MCF 10A (cell line): ENCODE measurements at places on chromosomes 3 and 15.

DNA sequence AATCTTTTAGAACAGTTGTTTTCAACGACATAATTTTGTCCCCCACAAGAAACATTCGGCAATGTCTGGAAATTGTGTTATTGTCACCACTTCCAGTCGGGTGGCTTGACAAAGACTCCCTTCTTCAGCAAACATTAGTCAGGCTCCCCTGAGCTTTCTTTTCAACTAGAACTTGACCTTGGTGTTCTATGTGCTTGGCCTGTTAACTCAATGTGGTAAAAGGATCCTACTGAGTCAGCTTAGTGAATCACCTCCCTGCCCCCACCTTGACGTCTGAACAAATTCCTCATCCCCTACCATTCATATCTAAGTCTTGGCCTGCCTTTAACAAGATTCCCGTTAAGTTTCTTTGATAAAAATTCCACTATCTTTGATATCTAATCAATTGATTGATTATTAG lies 465.0 kb upstream of the ROBO1 start:
- DNase-seq = peak; percentile 80

- no peak for DNase-seq
Measured at GRCh38 chr15:40277471-40277870, 5.4 kb downstream of the ANKRD63 start.

GRCh38 chr3:175664911-175665310 lies 805.8 kb downstream of the NAALADL2 start:
- DNase-seq = no peak

GRCh38 chr3:113771993-113772392 lies 25.2 kb downstream of the ATP6V1A start:
- DNase-seq = no peak

DNA sequence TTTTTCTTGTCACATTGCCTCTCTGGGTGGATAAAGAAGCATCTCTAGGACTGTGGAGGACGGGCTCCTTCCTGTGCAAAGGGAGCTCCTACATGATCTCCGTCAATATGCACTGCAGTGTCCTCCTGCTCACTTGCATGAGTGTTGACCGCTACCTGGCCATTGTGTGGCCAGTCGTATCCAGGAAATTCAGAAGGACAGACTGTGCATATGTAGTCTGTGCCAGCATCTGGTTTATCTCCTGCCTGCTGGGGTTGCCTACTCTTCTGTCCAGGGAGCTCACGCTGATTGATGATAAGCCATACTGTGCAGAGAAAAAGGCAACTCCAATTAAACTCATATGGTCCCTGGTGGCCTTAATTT lies 478 bp downstream of the GPR15 start:
- no peak for DNase-seq

DNA sequence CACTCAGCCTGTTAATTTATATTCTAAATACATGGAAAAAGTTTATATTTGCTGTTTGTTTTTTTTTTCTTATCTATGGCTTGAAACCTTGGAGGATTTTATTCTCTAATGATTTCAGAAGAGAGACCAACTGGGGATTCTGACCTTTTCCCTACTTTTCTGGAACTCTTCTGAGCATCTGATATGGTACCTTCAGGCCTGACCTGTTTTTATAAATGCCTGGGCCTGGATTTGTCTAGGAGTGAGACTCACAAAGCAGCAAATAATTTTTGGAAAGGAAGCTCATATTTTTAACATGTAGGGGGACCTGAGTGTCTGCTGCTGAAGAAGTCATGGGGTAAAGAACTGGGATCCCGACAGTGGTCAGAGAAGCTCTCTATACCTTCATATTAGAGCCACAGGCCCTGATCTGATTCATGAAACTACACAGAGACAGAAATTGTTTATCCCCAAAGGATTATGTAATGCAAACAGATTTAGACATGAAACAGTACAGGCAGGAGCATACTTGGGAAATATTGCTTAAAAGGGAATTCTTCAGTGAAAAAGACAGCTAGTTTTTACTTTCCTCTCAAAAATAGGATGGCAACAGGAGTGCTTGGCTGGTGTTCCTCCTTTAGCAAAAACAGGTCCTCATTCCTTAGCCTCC lies 15.9 kb downstream of the PPM1L start:
- no peak for DNase-seq
